ENCODE measurements at places on chromosomes 12 and 14.

DNA sequence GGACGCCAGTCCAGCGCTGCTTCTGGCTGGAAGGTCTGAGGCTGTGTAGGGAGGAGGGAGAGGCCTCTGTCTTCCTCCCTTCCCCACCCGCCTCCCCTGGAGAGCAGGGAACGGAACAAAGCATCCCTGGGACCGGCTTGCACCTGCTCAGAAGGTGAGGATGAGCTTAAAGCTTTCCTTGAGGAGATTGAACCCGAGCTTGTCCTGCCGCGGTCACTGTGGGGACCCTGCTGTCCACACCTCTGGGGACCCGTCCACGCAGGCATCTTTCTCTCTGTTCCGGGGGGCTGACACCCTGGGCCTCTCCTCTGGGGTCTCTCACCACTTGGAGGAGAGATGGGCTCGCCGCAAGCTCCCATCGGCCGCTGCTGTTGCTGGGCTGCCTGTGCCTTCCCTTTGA, 33.2 kb upstream of the SFSWAP start:
- no peak for DNase-seq

GRCh38 chr12:128078301-128078971, 188.5 kb upstream of the TMEM132C start:
- no peak for DNase-seq

DNA sequence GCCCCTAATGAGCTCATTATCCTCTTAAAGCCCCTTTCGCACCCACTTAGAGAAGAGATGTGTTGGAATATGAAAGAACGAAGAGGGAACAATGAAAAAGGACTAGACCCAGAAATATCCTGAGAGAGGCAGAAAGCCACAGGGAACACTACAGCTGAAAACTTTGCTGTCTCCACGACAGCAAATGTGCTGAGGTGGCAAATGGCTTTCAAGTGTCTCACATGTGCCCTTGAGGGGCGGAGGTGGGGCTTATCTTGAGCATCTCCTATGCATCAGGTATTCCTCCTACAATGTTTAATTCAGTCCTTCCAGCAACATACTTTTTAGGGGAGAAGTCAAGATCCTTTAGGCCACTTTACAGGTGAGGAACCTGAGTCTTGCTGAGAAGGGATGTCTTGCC, 62.9 kb downstream of the WSCD2 start:
- DNase-seq, result no peak

DNA sequence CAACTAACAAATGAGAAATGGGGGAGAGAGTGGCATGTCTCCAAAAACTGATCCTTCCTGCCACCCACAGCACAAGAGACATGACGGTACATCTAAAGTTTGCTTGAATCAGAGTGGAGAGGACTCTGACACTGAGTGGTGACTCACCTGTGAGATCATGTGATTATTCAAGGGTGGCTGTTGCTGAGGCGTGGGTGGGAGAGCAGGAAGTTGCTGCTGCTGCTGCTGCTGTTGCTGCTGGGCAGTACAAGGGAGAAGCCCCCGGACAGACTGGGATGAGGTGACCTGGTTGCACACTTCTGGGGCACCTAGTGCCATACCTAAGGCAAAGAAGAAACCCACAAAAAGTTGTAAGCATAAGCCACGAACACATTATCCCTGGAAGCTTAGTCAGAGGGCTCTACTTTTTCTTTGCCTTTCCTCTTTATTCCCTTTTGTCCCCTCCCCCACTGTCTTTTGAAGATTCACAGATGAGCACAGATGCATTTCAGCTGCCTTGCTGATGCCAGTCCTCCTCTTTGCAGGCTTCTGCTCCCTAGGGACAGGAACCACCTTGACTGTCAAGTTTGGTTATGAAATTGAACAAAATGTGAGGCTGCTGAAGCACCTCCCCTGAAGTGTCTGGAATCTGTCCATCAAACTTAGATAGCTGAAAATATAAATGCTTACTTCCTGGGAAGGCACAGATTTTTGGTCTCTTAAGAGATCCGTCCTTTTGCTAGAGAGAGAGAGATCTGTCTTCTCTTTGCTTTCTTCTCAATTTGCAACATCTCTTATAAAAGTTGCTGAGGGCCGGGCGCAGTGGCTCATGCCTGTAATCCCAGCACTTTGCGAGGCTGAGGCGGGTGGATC, 29.4 kb upstream of the STAC3 start:
- peak; percentile 65 for DNase-seq

DNA sequence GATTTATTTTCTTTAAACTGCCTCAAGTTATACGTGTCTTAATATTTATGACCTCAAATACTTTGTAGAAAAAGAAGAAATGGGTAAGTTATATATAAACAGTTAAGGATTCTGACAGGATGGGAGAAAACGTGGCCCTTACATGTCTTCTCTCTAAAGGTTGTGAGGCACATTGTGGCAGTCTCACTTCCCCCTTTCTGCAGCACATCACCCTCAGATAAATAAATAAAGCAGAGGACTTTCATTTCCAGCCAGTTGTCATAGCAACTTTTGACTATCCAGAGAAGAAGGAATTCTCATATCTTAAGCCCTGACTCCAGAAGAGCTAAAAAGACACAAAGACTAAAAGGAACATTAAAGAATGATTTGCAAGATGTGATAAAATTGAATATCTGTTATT, 28.8 kb upstream of the CEP83 start:
- DNase-seq, result no peak

DNA sequence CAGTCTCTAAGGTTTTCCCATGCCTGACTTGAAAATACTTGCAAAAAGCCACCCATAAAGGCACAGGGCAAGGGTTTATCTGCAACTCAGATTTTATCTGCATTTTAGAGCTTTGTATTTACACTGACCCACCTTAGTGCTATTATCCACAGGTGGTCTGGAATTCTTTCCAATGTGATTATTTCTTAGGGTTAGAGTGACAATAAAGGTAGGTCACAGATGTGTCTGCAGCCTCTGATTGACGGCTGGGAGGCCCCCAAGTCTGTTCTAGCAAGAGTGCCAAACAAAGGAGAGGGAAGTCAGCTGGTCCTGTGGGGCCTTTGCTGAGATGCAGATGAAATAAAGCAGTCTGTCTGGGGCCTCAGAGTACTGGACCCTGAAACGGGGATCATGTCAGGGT, 64.0 kb downstream of the FRMD6 start:
- no peak for DNase-seq
